NCI-H187 (cell line): ENCODE measurements at places on chromosomes 5 and 9.

- DNase-seq = no peak
Observed at GRCh38 chr5:155313518-155313917, 300.0 kb downstream of the KIF4B start.

- no peak for DNase-seq
Observed at GRCh38 chr9:128026773-128027541, 40.2 kb downstream of the NAIF1 start.

DNA sequence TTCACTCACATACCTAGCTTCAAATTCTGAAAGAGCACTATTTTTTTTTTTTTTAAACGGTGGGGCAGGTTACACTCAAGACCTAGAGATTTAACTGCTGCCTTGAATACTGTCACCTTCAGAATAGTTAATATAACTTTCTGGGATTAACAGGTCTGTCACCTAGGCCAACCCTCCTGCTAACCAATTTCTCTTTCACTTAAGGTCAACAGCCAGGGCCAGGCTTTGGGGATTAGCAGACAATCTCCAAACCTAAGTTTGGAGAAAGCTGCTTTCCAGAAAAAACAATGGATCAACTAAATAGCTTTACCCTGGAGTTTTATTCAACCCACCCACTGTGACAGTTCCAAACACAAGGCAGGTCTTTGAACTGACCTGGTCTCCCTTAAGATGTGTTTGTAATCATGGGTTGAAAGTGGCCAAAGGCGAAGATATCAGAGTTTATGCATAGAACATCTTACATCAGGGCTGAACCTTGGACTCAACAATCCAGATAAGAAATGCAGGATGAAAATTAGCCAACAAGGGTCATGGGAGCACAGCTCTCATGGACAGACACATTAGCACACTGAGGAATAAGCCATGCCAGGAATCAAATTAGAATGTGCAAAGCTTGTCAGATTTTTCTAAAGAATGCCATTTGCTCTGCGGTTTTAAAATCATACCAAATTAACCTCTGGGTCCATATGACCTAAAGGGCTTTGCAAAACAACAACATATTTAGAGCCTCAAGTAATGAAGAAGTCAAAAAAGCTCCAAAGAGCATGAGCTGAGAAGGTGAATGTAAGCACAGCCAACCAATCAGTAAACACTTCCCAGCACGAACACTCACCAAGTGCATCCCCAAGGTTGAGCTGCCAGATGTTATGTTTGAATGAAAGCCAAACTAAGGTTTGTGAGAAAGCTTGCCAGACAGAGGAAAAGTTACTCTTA lies 538.5 kb upstream of the DMAC1 start:
- no peak for DNase-seq

- no peak for DNase-seq
Observed at GRCh38 chr9:125409637-125410521, 148.3 kb downstream of the GAPVD1 start.

DNA sequence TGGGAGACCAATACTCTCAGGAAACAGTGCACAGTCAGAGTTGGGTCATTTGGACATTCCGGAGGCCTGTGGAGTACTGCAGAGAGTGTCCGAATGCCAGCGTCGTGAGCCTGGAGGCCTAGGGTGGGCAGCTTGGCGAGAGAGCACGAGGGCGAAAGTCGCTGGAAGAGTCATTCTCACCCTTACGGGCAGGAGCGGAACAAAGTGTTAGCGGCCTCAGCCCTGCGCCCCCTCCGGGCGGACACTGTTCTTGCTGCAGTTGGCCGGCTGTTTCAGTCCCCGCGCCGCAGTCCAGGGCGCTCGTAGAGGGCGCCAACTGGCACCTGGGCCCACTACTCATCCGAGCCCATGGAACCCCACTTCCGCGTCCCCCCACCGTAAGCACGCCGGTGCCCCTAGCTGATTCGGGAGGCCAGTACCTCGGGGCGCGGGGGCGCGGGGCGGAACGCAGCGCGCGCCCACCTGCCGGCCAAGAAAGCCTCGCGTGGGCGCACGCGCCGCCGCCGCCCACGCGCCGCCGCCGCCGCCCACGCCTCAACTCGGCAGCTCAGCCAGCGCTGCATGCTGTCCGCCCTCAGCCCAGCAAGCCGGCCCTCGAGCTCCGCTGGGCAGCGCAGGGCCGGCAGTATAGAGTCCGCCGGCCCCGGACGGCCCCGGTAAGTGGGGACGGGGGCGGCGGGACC lies 99.7 kb upstream of the CCL21 start:
- no peak for DNase-seq

- no peak for DNase-seq
Observed at GRCh38 chr9:12784461-12785259, 9.8 kb downstream of the LURAP1L start.

- no peak for DNase-seq
Observed at GRCh38 chr9:120927269-120928014, 846 bp upstream of the TRAF1 start.

DNA sequence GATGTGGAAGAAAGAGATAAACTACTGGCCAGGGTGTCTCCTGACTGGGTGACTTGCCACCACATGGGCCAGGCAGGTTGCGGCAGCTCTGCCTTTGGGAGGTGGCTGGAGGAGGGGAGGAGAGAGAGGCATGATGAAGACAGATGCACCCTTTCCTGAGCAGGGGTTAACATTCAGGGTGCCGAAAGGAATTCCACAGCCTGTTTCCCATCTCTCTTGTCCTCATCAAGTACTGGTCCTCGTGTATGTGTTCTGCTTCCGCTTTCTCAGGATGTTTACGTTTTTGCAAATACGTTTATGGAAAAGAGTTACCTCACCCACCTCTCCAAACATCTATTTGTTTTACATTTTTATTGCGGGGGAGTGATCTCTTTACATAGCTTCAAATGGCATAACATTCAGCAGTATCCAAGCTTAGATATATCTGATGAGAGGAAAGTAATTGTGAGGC lies 73.4 kb downstream of the C9orf85 start:
- DNase-seq = no peak

DNA sequence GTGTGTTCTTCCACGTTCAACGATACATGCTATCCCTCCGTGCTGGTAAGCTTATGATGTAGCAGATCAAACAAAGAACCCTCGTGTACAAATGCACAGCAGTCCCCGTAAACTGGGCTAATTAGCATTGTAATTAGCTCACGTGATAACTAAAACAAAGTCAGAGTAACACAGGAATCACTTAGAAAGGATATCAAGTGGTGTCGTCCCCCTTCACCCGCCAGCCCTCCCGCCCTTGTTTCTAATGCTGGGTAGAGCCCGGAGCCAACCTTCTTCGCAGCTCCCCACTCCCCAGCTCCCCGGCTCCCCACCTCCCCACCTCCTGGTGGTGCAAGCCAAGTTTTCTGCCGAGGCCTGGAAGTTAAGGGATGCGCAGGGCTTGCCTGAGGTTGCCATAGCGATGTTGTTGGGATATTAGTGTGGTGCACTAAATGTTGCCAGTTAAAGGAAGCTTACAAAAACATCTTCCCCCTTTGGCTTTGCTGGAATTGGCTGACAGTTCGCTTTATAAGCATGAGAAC lies 357.9 kb upstream of the CCNH start:
- DNase-seq = no peak
